Stimulated activated CD4-positive, alpha-beta T cell treated with anti-CD3 and anti-CD28 coated beads, Interleukin-15, amount 100 ng/mL, for 1 hour (primary cell): ENCODE measurements at places on chromosomes 13 and 19.

DNA sequence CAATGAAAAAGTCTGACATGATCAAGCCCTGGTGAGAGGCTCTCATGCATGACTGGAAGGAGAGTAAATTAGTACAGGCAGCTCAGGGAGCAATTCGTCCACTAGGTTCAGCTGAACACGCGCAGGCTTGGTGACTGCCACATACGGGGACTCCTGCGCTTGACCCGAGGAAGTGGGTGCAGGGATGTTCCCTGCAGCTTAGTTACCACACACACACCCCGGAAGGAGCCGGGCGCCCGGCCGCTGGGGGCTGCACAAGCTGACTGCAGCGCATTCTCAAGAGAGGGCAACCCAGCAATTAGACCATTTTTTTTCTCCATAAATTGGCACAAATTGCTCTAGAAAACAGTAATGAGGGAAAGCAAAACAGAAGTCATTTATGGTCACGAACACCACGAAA lies 23.0 kb upstream of the MIER2 start:
- DNase-seq, result no peak

DNA sequence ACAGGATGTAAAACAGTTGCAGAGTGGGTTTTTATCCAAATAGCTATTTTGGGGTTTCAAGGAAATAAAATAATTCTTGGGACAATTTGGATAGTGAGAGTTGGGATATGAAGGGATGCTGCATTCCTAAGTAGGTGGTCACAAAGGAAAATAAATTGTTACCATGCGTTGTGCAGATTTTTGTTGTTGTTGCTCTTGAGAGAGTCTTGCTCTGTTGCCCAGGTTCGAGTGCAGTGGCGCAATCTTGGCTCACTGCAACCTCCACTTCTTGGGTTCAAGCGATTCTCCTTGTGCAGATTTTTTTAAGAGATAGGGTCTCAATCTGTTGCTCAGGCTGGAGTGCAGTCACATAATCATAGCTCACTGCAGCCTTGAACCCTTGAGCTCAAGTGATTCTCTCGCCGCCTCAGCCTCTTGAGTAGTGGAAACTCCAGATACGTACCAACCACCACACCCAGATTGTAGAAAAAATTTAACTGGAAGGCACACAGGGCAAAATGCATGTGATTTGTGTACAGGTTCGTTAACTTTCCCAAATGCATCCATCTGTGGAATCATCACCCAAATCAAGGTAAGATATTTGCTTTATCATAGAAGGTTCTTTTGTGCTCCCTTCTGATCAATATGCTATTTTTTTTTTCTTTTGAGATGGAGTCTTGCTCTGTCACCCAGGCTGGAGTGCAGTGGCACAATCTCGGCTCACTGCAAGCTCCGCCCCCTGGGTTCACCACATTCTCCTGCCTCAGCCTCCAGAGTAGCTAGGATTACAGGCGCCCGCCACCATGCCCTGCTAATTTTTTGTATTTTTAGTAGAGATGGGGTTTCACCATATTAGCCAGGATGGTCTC lies 16.0 kb downstream of the SLC1A5 start:
- no peak for DNase-seq

GRCh38 chr13:77353995-77354394 lies 27.1 kb upstream of the MYCBP2 start:
- DNase-seq, result no peak

- no peak for DNase-seq
These were observed 3.9 kb downstream of the OCEL1 start for GRCh38 chr19:17229890-17230289.

GRCh38 chr13:97723655-97724054 lies 229.8 kb upstream of the IPO5 start:
- no peak for DNase-seq

DNA sequence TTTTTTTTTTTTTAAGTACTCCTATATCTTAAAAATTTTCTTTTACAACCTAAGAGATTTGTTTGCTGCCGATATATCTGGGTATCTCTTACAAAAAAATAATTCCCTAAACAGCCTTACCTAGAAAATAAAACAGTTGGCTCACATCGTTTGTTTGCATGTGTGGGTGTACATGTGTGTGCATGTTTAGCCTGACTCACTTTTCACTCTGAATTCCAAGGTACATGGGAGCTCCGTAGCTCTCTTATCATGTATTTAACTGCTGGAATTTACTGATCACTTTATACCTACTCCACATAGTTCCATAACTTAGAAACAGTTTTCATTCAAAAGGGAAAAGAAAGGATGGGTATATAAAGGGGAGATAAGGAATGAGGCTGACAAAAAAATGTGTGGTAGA lies 616.5 kb downstream of the GPC6 start:
- no peak for DNase-seq

DNA sequence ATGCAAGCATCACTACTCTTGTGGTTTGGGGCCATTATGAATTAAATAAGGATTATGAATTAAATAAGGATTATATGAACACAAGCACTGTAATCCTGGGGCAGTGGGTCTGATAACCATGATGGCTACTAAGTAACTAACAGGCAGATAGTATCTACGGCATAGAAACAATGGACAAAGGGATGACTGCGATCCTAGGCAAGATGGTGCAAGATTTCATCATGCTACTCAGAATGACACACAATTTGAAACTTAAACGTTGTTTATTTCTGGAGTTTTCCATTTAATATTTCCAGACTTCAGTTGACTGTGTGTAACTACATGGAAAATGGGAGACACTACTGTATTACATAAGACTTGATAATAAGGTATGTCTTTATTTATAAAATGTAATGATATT lies 15.1 kb downstream of the KCNRG start:
- DNase-seq, result no peak

- DNase-seq, result no peak
These were observed 556 bp downstream of the TRIP10 start for GRCh38 chr19:6739883-6740588.

DNA sequence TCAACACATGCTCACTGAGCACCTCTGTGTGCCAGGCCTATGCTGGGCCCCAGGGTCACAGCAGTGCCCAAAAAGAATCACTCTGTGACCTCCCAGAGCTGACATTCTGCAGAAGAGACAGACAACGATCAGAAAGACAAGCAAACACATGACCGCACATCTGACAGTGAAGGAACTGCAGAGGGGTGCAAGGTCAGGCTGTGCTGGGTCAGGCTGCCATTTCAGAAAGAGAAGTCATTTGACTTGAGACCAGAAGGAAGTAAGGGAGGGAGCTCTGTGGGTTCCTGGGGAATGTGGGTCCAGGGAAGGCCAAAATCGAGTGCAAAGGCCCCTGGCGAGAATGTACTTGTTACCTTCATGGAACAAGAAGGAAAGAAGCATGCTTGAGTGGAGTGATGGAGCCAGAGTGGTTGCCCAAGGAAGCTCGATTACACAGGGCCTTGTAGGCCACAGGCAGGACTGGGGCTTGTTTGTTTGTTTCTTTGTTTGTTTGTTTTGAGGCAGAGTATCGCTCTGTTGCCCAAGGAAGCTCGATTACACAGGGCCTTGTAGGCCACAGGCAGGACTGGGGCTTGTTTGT lies 11.4 kb upstream of the CD22 start:
- DNase-seq, result no peak

DNA sequence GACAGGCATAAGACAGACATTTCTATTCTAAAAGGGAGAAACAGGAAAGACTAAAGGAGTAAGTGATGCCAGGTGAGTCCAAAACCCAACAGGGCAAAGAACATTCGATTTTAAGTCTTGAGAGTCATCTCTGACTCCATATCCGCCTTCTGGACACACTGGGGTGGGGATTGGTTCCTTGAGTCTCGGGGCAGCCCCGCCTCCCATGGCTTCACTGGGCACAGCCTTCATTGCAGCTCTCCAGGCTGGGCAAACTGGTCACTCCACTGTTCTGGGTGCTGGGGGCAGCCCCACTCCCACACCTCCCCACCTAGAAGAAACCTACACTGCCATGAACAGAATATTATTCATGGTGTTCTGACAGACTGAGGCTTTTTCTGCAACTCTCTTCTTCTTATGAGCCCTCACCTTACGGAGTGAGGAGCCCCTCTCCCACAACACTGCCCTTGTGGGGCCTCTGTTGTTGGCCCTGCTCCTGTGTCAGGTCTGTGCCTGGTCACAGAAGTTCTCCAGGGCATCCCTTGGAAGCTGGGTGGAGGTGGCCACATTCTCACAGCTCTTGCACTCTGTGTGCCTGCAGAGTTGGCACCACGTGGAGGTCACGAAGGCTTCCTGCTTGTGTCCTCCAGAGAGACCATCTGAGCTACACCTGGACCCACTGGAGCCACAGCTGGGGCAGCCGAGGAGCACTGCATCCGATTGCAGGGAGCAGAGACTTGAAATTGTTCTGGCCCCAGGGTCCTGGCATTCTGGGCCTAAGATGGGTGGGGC lies 95.4 kb downstream of the COL4A2 start:
- no peak for DNase-seq

DNA sequence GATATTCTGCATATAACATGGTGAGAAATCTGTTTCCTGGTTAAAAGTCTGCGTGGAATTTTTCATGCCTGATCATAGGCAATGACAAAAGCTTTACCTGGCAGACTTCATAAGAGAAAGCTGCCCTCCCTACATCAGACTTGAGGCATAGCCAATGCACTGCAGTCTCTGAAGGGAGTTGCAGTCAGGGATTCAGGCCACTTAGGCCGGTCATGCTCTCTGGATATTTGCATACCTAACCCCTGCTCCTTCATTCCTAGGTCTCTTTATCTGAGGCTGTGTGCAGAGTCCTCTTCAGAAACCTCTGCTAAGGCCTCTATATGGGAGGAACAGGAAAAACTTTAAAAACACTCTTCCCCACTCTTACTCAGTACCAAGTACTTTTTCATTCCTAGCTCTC lies 287.4 kb downstream of the PCDH17 start:
- DNase-seq, result no peak

DNA sequence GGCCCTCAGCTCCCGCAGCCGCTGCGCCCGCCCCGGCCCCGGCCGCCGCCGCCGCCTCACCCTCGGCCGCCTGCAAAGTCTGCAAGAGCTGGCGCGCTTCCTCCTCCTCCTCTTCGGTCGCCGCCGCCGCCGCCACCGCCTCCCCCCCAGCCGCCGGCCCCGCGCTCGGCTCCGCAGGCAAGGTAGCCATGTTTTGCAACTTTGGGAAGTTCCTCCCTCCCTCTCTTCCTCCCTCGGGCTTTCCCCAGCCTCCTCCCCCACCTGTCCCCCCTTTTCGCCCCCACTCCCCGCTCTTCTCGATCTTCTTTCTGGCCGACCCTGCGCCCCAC lies 433 bp downstream of the SIX5 start:
- peak; percentile 29 for DNase-seq

- peak; percentile 38 for DNase-seq
These were observed 422 bp upstream of the MTUS2 start for GRCh38 chr13:28819735-28820098.

- no peak for DNase-seq
These were observed 79.2 kb downstream of the IRS2 start for GRCh38 chr13:109707044-109707741.

- DNase-seq, result no peak
These were observed 22.6 kb downstream of the NLRP4 start for GRCh38 chr19:55858969-55859368.

- DNase-seq, result no peak
These were observed 20.6 kb downstream of the UBE2L5 start for GRCh38 chr13:30442926-30443325.

DNA sequence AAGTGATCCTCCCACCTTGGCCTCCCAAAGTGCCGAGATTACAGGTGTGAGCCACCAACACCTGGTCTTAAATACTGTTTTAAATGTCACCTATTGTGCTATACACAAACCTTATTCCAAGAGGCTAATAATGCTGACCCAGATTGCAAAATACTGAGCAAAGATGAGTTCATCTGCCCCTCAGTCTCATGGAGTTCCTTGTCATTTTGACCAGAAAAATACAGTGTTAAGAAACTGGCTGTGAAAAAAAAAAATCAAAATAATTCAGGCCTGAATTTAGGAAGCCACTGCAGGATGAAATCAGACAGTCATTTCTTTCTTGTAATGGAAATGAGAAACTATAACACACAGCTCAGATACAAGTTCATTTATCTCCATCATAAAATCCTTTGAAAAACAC lies 59.9 kb downstream of the TBC1D4 start:
- no peak for DNase-seq

GRCh38 chr13:99157046-99157445 lies 43.6 kb upstream of the UBAC2 start:
- no peak for DNase-seq

DNA sequence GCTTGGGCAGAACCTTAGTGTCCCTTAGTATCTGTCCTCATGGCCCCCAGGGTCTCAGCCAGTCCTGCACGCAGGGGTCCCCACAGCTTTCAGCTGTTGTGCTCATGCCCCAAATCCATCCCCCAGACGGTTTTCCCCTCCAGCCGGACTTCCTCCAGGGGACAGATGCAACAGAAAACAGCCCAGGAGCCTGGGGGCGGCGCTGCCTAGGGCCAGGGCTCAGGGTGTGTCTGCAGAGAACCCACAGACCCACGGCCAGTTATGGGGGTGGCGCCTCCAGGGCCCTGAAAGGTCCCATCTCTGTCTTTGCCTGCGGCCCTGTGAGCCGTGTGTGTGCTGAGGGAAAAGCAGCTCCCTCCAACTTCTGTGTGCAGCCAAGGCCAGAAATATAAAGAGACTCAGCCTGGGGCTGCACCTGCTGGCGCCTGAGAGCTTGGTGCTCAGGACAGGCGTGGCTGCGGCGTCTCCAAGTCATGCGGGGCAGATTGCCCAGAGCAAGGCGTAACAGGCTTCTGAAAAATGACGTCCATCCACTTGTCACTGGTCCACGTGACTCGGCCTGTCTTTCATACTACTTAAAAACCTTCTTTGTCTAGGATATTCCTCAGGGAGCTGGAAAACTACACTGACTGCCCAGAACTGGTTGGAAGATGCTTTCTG lies 22.1 kb upstream of the F7 start:
- no peak for DNase-seq

GRCh38 chr19:12159773-12160414 lies 3.0 kb upstream of the ZNF136 start:
- DNase-seq, result no peak

GRCh38 chr13:109494925-109495369 lies 291.4 kb downstream of the IRS2 start:
- DNase-seq, result no peak

DNA sequence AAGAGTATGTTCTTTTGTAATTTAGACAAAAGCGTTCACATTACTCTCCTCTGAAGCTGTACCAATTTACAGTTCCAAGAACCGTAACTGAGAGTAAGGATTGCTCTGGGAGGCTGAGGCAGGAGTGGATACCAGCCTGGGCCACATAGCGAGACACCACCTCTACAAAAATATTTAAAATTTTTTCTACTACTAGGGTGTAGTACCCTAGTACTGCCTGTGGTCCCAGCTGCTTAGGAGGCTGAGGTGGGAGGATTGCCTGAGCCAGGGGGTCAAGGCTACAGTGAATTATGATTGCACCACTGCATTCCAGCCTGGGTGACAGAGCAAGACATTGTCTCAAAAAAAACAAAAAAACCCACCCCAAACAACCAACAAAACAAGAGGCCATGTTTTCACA lies 12.1 kb upstream of the CYP2A6 start:
- no peak for DNase-seq
